ENCODE measurements at places on chromosomes 4 and X.

DNA sequence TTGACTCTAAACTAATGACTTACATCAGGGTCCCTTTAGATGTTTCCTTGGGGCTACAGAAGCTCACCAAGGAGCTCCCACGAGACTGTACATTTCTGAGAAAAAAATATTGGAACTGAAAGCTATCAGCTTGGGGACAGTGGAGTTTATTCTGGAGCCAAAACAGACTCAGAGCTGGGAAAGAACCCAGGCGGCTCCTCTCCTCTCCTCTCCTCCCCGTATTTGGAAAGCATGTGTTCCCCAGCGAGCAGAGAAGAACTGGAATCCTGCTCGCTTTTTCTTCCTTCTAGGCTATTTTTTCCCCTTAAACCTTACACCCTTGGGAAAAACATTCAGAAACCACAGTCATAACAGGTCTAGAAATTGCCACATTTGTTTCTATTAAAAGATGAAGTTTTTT lies 4.3 kb upstream of the MAP7D3 start:
- no peak for DNase-seq

DNA sequence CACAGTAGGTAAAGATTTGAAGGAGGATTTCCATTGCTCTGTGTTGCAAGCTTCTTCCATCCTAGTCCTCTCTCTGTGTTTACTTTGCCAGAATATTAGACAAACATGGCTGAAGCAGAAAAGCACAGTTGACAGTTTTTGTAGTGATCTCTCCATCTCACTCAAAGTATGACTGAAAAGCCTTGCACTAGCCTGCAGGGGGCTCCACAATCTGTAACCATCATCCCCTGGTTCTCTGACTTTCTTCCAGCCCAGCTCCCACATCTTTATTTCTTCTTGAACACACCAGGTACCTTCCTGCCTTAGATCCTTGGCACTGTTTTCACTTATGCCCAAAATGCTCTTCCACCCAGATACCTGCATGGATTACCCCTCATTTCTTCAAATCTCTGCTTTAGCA lies 34.1 kb upstream of the HHIP start:
- DNase-seq, result no peak

GRCh38 chr4:76579596-76580375 lies 144.8 kb downstream of the SHROOM3 start:
- no peak for DNase-seq

DNA sequence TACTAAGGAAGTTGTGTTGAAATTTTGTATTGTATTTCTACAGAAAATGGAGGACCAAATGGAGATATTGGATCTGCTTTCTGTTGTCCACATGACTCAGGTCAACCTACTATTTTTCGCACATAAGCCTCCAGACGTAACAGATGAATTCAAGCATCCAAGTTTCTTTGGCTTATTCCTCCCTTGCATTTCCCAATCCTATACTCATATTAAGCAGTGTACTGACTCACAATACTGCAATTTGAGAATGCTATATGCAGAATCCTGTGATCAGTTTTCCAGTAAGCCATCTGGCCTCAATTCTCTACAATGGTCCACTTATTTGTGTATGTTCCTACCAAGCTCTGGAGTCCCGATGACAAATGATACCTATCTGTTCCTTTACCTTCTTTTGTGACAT lies 75.7 kb downstream of the ASB9 start:
- DNase-seq, result no peak

DNA sequence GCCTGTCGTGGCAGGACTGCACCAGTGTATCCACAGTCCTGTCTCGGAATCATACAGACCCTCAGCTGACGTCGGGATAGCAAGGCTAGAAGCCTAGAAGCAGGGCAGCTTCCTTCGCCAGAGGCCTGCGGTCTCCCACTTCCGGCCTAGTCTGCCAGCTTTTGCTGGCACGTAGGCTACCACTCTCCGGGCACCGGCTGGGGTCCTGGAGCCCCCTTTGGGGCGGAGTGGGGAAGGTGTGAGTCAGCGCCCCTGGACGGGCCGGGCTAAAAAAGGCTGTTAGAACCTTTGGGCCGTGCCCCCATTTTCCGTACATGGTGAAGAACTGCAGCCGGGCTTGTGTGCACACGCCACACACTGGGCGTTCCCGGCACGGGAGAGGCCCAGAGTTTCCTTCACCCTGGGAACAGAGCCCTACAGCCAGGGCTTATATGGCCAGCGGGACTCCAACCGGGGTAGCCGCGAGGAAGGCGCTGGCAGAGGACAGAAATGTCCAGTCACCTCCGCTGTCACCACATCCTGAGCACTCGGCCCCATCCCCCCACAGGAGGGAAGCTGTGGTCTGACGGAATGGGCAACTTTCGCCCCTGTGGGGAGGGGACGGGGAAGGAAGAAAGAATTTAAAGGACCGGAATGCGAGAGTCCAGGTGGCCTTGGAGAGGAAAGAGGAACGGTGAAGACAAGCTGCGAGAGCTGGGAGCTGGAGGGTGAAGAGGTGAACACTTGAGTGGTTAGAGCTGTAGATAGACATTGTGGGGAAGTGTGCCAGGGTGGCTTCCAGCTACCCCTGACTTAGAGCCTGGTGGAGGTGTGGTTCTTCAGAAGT lies 4.6 kb downstream of the MAGIX start:
- DNase-seq, result no peak

GRCh38 chr4:128353791-128354190 lies 66.2 kb upstream of the PGRMC2 start:
- no peak for DNase-seq

- no peak for DNase-seq
Observed at GRCh38 chrX:20974326-20974725, 399.9 kb upstream of the CNKSR2 start.

DNA sequence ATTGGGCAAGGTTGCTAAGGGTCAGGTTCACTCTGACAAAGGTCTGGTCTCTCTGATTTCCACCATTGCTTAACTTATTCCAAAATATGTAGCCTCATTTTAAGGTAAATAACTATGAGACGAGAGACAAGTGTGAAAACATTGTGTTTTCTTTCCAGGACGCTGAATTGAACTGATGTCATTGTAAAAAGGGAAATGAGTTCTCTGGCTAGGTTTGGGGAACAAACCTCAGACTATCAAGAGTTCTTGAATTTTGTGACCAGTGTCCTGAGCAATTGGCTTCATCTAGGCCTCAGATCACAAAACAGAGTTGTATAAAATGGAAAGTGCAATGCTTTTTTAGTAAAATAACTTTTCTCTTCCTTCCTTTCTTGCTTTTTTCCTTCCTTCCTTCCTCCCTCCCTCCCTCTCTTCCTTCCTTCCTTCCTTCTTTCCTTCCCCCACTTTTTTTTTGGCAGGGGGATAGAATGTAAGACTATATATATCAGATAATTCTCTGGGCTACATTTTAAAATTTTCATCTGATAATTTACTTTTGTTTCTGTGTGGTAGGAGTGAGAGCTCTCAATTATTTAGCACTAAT lies 30.8 kb upstream of the CXCL8 start:
- DNase-seq, result no peak

DNA sequence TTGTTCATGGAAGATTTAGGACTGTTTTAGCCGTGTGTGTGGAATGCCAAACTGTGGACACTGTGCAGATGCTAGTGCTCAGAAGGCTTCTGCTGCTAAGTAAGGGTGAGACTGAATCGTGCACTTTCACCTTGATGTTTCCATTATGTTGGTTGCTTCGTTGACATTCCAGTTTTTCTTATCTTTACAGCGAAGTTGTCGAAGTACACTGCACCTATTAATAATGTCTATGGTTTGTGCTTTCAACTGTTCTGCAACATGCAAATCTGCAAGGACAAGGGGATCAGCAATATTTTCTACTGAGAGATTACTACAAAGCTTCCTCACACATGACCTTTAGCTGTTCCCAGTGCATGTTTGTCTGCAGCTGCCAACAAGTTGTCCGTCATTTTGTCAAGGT lies 67.7 kb downstream of the UGT2A3 start:
- DNase-seq, result no peak

DNA sequence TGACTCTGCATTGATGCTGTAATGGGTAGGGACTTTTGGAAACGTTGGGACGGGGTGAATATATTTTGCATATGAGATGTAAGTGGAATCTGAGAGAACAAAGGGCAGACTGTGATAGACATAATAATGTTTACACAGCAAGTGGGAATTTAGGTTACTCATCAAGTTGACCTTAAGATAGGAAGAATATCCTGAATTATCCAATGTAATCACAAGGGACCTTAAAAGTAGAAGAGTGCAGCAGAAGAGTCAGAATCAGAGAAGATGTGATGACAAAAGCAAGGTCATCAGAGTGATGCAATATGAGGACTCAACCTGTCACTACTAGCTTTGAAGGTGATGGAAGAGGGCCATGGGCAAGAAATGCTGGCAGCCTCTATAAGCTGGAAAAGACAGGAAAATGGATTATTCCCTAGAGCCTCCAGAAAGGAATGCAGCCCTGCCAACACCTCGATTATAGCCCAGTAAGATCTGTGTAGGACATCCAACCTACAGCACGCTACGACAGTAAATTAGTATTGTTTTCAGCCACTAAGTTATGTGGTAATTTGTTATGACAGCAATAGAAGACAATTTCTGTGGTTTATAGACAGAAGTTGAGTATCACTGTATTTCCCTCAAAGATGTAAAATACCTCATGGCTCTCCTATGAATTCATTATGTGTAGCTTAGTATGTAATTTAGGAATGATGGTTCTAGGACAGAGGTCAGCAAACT lies 26.4 kb downstream of the MORC4 start:
- DNase-seq, result no peak

DNA sequence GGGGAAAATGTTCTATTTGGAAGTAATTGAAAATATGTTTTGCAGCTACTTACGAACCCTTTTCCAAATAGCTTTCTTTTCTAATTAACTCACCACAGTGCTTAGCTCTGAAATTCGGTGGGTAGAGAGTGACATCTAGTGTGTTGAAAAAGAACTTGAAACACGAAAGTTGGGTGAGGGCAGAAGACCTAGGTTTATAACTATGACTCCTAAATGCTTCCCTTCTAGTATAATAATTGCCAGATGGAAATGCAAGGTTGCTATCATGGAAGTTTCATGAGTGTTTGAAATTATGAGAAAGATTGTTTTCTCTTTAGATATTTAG lies 77.3 kb upstream of the NOCT start:
- DNase-seq, result no peak
